GM23248 (cell line): ENCODE measurements at places on chromosomes 5 and 9. TPM values are rescaled to one million over a fixed set of nuclear protein-coding genes. Genes with fewer than 3 reads are reported as not detected.

- no peak overlapping the region for H3K4me3 ChIP-seq
- H3K27ac ChIP-seq, result no peak overlapping the region
- no peaks in the 10 kb centered on the region for H3K4me1 ChIP-seq
- peaks cover 12% of the 10 kb centered on the region; the same call in 1 of the 2 replicates for H3K36me3 ChIP-seq
- DNase-seq, result no peak
- H3K27me3 ChIP-seq, result no peaks in the 10 kb centered on the region
These were observed 8.3 kb downstream of the GPX3 start for GRCh38 chr5:151028717-151029116.

GRCh38 chr5:16700081-16700480 lies 83.3 kb upstream of the RETREG1 start:
- no peaks in the 10 kb centered on the region for H3K27me3 ChIP-seq
- no peak overlapping the region for H3K27ac ChIP-seq
- no peak overlapping the region for H3K4me3 ChIP-seq
- no peaks in the 10 kb centered on the region for H3K4me1 ChIP-seq

GRCh38 chr9:136482046-136482792 lies 621 bp downstream of the SEC16A start:
- DNase-seq, result peak; percentile 82
- H3K27ac ChIP-seq, result peak overlapping the region; percentile 100
- H3K4me1 ChIP-seq, result peaks cover 11% of the 10 kb centered on the region; the same call in 1 of the 2 replicates

DNA sequence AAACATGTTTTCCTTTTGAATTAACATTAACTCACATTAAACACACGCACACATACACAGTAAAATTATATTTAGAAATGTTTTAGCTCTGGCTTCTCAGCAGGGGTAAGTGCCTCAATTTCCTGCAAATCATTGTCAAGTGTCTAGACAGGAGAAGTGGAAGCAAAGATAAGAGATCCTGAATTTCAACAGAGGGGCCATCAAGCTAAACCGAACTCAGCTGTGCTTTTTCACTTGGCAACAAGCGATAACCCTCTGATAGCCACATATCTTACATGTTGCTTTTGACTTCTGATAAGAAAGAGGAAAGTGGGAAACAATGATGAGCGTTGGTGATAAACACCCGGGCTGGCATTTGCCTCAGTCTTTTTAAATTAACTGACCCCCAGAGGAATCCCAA lies 79.7 kb upstream of the SPDL1 start:
- H3K4me3 ChIP-seq, result no peak overlapping the region
- DNase-seq, result no peak
- no peaks in the 10 kb centered on the region for H3K4me1 ChIP-seq

DNA sequence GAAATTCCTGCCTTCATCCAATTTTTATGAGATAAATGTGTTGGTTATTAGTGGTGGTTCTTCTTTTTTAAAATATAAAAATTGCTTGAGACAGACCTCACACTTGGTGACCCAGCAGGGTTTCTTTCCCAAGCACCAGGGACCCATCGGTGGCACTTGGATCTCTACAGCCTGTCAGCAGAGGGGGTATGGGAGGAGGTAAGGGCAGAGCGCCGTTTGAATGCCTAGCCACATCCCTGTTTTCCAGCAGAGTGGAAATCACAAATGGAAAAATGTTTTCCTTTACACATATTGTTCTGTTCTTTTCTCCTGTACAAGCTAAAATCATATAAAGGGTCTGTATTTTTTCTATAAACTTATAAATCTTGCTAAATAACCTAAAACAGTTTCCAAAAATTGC lies 248.0 kb downstream of the NR3C1 start:
- H3K27me3 ChIP-seq, result no peaks in the 10 kb centered on the region
- H3K4me3 ChIP-seq, result peak overlapping the region; percentile 35
- peak overlapping the region; percentile 87 for H3K27ac ChIP-seq

DNA sequence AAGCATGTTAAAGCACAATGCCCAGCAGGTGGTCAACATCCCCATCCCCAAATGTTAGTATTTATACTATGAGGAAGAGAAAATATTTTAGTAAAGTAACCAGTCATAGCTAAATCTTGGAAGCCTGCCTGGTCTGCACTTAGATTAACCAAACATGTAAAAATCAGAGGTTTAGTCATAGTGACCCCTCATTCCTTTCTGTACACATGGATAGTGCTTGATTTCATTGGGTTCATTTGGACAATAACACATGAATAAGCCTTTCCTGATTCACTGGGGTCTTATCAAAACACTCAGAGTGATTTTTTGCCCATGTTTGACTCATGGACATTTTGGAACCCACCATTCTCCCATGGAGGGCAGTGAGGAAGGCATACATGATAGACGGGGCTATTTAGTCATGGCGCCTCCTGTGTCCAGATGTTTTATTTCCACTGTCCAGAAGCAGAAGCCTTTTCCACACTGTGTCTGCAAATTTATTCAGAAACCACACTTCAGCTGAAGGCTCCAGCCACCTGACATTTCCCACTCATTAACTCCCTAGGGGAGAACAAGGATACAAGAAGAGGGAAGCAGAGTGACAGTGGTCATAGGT lies 32.5 kb downstream of the OR1J1 start:
- H3K4me3 ChIP-seq, result no peak overlapping the region
- H3K27me3 ChIP-seq, result no peaks in the 10 kb centered on the region
- peaks cover 23% of the 10 kb centered on the region for H3K4me1 ChIP-seq
- peak; percentile 97 for DNase-seq
- peak overlapping the region; percentile 60 for H3K27ac ChIP-seq

GRCh38 chr5:43437062-43437660 lies 25.0 kb upstream of the CCL28 start:
- no peaks in the 10 kb centered on the region for H3K36me3 ChIP-seq
- DNase-seq, result no peak
- H3K27me3 ChIP-seq, result no peaks in the 10 kb centered on the region
- no peak overlapping the region for H3K27ac ChIP-seq
- H3K4me3 ChIP-seq, result no peak overlapping the region

The DAP gene
- polyA plus RNA-seq, result 255 and 259 TPM in 2 replicates

GRCh38 chr9:121055642-121056143 lies 5.6 kb upstream of the C5 start:
- no peaks in the 10 kb centered on the region for H3K27me3 ChIP-seq
- H3K4me1 ChIP-seq, result no peaks in the 10 kb centered on the region
- H3K27ac ChIP-seq, result no peak overlapping the region
- H3K36me3 ChIP-seq, result no peaks in the 10 kb centered on the region

GRCh38 chr5:143002459-143003327 lies 232.5 kb downstream of the ARHGAP26 start:
- no peaks in the 10 kb centered on the region for H3K27me3 ChIP-seq
- H3K27ac ChIP-seq, result peak overlapping the region; percentile 83
- H3K4me3 ChIP-seq, result peak overlapping the region; percentile 38
- peak; percentile 79 for DNase-seq

The PALM2AKAP2 gene
- polyA plus RNA-seq, result 14.0 and 16.7 TPM in 2 replicates

GRCh38 chr5:96896276-96896675 lies 20.0 kb downstream of the ERAP2 start:
- H3K4me1 ChIP-seq, result no peaks in the 10 kb centered on the region
- no peaks in the 10 kb centered on the region for H3K27me3 ChIP-seq
- H3K27ac ChIP-seq, result no peak overlapping the region
- no peak overlapping the region for H3K4me3 ChIP-seq
- no peak for DNase-seq

- DNase-seq, result peak; percentile 19
- peaks cover 78% of the 10 kb centered on the region for H3K27me3 ChIP-seq
- no peaks in the 10 kb centered on the region for H3K36me3 ChIP-seq
- H3K4me1 ChIP-seq, result no peaks in the 10 kb centered on the region
- no peak overlapping the region for H3K27ac ChIP-seq
- H3K4me3 ChIP-seq, result peak overlapping the region; percentile 39; the same call in 1 of the 2 replicates
These were observed 590 bp downstream of the RASGRF2 start for GRCh38 chr5:80960531-80961375.

GRCh38 chr9:98994172-98995058 lies 50.7 kb downstream of the COL15A1 start:
- H3K4me1 ChIP-seq, result peaks cover 50% of the 10 kb centered on the region
- DNase-seq, result peak; percentile 42
- no peaks in the 10 kb centered on the region for H3K36me3 ChIP-seq
- H3K27me3 ChIP-seq, result no peaks in the 10 kb centered on the region
- no peak overlapping the region for H3K4me3 ChIP-seq

- no peaks in the 10 kb centered on the region for H3K27me3 ChIP-seq
- no peak overlapping the region for H3K4me3 ChIP-seq
- peak; percentile 71 for DNase-seq
- H3K4me1 ChIP-seq, result peaks cover 6% of the 10 kb centered on the region; the same call in 1 of the 2 replicates
- no peak overlapping the region for H3K27ac ChIP-seq
These were observed 4.5 kb downstream of the RCL1 start for GRCh38 chr9:4796988-4797853.

DNA sequence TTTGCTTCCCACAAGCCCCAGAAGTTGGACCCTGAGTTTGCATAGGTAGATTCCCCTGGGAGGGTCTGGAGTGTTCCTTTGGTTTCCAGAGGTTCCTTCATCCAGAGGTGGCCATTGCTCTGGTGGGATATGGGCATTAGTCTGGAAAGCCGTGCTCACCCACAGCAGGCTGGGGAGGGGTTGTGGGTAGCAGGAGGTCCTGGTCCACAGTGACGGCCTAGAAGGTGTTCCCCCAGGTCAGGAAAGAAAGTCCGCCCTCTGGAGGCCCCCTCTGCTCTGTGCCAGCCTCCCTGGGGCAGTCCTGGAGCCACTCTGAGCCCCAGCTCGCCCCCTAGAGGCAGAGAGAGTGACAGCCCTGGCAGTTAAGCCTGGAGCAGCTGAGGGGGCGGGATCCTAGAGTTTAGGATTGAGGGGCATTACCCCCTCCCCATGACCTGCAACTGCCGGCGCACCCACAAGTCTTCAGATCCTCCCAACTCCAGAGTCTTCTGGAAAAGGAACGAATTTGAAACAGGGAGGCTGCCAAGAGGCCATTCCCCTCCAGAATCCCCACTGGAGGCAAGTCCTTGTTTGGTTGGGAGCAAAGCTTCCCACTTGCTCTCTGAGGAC lies 36.8 kb downstream of the NDST1 start:
- peak; percentile 74 for DNase-seq
- peaks cover 56% of the 10 kb centered on the region for H3K36me3 ChIP-seq
- H3K27me3 ChIP-seq, result no peaks in the 10 kb centered on the region
- no peak overlapping the region for H3K4me3 ChIP-seq
- H3K4me1 ChIP-seq, result peaks cover 33% of the 10 kb centered on the region

DNA sequence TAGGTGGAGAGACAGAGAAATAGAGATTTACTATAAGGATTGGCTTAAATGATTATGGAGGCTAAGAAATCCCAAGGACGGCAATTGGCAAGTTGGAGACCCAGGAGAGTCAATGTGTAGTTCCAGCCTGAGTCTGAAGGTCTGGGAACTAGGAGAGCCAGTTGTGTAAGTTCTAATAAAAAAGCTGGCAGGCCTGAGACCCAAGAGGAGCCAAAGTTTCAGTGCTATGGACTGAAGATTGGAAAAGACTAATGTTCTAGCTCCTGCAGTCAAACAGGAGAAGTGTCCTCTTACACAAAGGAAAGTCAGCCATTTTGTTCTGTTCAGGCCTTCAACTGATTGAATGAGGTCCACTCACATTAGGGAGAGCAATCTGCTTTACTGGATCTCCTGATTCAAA lies 50.0 kb downstream of the NMUR2 start:
- no peak overlapping the region for H3K4me3 ChIP-seq
- no peak overlapping the region for H3K27ac ChIP-seq
- no peaks in the 10 kb centered on the region for H3K27me3 ChIP-seq
- H3K36me3 ChIP-seq, result no peaks in the 10 kb centered on the region
- no peak for DNase-seq
